ENCODE measurements at places on chromosomes 12 and 14.

DNA sequence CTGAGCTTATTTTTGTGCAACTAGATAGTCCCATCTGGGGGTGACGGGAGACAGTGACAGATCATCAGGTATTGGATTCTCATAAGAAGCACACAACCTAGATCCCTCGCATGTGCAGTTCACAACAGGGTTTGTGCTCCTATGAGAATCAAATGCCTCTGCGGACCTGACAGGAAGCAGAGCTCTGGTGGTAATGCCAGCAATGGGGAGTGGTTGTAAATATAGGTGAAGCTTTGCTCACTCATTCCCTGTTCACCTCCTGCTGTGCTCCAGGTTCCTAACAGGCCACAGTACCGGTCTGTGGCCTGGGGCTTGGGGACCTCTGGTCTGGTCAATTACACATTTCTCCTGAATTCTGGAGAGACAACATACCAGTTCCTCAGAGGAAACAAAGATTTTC lies 39.0 kb downstream of the GABARAPL1 start:
- no peak for DNase-seq

GRCh38 chr12:94951071-94951934 lies 52.2 kb downstream of the NDUFA12 start:
- DNase-seq = peak; percentile 22

- no peak for DNase-seq
Observed at GRCh38 chr14:71475916-71476315, 456.3 kb upstream of the RGS6 start.

DNA sequence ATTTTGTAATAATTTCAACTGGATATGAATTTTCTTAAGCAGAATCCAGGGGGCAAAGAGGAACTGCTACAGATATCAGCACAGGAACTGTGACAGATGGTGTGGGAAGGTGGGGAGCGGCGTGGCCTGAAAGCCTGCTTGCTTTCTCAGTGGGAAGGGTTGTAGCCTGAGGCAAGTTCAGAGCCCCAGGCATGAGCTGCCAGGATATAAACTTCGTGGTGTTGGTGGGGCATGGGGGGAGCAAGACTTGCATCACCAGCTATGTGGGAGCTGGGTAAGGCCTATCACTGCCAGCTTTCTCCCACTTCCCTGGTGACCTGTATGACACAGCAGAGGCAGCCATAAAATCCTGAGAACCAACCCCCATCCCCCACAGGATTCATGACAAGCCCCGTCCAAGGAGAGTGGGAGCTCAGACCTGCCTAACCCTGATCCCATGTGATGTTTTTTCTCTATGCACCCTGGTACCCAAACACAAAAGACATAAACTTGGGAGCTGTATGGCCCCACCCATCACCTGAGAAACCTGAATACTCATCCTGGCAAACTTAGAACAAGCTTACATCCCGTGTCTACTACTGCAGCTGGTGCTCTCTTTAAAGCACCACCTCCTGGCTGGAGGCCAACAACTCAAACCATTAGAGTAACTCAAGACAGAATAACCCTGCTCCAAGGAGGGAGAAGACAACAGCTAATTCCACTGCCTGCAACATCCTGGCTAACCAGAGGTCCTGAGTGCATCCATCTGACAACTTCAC lies 16.5 kb downstream of the CLEC1A start:
- no peak for DNase-seq

GRCh38 chr12:79019672-79020071 lies 155.1 kb downstream of the SYT1 start:
- no peak for DNase-seq

GRCh38 chr14:50103558-50103957 lies 12.8 kb downstream of the VCPKMT start:
- DNase-seq = no peak

GRCh38 chr12:63857771-63858670 lies 13.5 kb downstream of the SRGAP1 start:
- DNase-seq = no peak

GRCh38 chr12:15527201-15528080 lies 205.1 kb downstream of the PTPRO start:
- DNase-seq = no peak

DNA sequence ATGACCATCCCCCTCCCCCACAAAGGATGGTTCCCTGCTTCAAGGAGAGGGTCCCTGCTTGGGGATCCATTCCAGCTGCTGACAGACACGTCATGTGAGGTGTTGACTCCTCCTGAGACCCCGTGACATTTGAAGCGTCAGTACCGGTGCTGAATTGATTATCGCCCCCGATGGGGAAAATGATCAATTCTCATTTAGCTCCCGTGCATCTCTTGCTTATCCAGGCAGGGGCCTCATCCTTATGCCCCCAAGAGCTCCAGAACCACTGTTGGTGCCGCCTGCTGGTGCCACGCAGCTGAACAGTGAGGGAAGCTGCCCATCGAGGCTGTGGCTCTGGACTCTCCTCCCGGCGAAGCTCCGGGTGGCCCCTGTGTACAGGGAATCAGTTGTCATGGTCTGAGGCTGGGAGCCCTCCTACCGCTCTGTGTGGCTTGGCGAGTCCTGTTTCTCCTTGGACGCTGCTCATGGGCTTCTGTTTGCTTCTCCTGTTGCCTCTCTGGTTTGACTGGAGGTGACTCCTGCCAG lies 4.6 kb downstream of the KIF26A start:
- DNase-seq = no peak

GRCh38 chr12:109358154-109358869 lies 10.6 kb downstream of the MYO1H start:
- no peak for DNase-seq

DNA sequence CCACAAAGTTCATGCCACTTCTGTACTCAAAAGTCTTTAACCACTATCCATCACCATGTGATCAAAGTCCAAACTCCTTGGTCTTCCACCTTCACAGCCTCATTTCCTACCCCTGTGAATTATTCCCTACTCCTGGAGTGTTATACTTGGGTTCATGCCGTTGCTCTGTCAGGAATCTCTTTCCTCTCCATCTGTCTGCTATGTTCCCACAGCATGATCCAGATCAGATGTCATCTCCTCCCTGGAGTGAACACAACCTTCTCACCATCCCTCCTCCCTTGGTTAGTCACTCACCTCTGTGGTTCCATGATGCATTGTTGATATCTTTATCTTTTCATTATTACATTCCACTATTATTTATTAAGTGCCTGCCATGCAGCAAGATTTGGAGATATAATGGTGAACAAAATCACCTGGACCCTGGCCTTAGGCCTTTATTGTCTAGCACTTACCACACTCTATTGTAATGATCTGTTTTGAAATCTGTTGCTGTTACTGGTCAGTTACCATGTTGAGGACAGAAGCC lies 22.4 kb downstream of the LACRT start:
- DNase-seq = no peak

GRCh38 chr12:57006809-57007475 lies 596 bp upstream of the ZBTB39 start:
- no peak for DNase-seq

DNA sequence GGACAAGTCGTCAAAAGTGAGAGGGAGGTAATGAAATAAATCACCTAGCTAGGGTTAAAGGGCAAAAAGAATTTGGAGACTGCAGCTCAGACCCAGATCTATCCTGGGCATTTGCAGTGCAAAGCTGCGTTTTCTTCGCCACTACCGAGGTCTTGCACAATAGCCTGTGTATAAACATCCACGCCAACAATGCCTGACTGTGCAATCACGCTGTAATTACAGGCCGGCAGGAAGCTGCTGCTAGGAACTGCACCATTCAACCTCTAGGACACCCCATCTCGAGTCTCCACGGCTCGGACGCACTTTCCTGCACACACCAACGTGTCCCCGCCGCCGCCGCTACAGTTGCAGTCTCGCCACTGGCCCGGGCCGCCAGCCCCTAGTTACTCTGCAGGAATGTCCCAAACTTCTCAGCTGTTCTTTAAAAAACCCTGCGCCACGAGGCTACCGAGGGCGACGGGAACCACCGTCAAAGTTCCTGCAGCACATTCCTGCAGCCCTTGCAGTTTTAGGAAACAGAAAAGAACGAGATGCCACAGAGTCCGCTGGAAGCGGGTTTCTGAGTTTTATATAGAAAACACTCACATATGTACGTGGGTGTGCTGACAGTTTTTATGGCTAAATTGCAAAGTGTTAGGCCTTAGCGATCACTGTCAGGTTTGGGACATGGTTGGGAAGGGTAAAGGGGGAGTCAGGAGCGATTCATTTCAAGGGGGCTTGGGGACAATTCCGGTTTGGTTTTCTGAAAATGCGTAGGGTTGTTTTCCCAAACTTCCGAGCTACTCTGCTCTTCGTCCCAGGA lies 65.6 kb upstream of the PTGR2 start:
- DNase-seq = peak; percentile 86

- no peak for DNase-seq
Observed at GRCh38 chr12:75751769-75752471, 240.5 kb upstream of the KRR1 start.

- DNase-seq = no peak
Observed at GRCh38 chr12:52296572-52297215, 5.4 kb upstream of the KRT81 start.

- peak; percentile 55 for DNase-seq
Observed at GRCh38 chr14:89384023-89384422, 33.0 kb downstream of the FOXN3 start.

DNA sequence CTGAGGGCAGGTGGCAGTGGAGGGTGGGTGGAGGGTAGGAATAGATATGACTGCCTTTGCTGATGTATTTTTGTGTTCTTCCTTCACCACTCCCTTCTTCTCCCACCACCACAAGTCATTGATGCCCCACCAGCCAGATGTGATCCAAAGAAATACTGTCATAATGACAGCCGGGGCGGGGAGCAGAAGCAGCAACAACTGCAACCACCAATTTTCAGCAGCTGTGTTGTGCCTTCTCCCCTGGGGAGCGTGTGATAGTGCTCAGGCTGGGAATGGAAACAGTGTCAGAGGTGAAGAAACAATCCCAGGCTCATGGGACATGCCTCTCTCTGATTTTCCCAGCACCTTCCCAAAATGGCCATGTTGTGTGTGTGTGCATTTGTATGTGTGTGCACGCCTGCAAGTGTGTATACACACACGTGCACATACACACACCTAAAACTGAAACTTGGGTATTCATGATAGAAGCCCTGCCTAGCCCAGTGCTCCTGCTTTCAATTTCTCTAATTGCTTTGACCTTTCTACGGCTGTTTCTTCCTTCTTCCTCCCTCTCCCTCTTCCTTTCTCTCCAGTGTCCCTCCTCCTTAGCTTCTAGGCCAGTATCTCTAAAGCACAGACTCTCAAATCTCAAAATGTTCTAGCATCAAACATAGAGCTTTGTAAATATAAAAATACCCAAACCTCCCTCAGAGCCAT lies 299.2 kb upstream of the FKBP4 start:
- no peak for DNase-seq

Measured in eye (tissue), 1 donor.